ENCODE measurements at places on chromosomes 6 and 20. TPM values are rescaled to one million over a fixed set of nuclear protein-coding genes. Genes with fewer than 3 reads are reported as not detected.

- DNase-seq = no peak
Measured at GRCh38 chr6:133503336-133503729, 262.2 kb downstream of the EYA4 start.

Gene LRFN2
- not detected for polyA plus RNA-seq

Gene MED20
- 20.2 TPM for polyA plus RNA-seq

Gene CCND3
- polyA plus RNA-seq = 88.5 TPM
